ENCODE measurements at places on chromosomes 2 and 18.

GRCh38 chr2:7937082-7937481, 744.8 kb upstream of the ID2 start:
- no peak for DNase-seq

DNA sequence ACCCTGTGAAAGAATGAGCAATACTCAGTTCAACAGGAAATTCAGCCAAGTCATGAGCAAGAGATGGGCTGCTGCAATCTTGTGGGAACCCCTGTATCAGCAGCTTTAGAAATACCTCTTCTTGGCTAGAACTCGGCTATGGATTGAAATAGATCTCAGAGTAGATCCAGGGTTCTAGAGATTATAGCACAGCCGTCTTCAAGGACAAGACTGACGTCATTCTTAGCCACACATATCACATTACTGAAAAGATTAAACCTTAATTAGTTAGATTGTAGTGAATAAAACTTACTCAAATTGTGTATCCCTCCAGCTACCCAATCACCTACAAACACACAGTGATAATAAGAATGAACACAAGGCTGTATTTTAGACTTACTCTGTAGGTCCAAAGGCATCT, 776.4 kb downstream of the EPHA4 start:
- peak; percentile 22 for DNase-seq

- DNase-seq, result no peak
Observed at GRCh38 chr2:41779888-41780287, 267.9 kb upstream of the PKDCC start.

DNA sequence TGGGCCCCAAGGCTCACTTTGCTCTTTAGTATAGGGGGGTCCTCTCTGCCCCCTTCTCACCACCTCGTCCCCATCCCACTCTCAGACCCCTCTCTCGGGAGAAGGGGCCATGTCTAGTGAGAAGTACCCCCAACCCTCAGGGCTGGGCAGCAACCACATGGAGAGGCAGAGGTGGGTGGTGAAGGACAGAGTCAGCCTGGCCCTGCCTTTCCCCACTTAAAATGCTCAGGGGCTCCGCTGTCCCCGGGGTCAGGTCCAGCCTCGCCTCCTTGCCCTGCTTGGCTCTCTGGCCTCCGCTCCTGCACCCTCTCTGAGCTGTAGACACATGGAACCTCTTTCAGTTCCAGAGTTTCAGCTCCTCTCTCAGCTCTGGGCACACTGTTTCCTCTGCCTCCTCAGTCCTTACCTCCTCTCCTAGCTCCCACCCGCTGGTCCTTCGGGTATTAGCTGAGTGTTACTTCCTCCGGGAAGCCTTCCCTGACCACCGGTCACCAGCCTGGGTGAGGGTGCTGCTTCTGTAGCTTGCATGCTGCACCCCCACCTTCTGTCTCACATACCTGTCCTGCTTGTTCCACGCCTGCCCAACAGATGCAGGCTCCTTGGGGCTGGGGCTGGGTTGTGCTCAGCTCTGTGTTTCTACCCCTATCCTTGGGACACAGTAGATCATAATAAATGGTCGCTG, 79.5 kb upstream of the OTOF start:
- no peak for DNase-seq

DNA sequence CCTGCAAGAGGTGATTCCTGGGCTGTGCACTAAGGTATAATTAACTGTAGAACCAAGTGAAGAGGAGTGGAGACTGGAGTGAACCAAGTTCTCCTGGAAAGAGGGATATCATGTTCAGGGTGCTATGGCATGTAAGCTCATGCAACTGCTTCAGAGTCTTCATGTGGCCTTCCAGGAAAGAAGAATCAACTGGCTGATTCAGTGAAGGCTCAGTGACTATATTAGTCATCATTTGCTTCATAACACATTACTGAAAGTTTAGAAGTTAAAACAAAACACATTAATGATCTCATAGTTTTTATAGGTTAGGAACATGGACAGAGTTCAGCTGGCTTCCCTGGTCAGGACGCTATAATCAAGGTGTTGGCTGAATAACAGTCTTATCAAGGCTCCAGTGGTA, 1200.8 kb upstream of the GYPC start:
- DNase-seq, result no peak
